ENCODE measurements at places on chromosomes 2 and 18. TPM values are rescaled to one million over a fixed set of nuclear protein-coding genes. Genes with fewer than 3 reads are reported as not detected.

C2orf76 gene
- total RNA-seq = 1.4 TPM

DNA sequence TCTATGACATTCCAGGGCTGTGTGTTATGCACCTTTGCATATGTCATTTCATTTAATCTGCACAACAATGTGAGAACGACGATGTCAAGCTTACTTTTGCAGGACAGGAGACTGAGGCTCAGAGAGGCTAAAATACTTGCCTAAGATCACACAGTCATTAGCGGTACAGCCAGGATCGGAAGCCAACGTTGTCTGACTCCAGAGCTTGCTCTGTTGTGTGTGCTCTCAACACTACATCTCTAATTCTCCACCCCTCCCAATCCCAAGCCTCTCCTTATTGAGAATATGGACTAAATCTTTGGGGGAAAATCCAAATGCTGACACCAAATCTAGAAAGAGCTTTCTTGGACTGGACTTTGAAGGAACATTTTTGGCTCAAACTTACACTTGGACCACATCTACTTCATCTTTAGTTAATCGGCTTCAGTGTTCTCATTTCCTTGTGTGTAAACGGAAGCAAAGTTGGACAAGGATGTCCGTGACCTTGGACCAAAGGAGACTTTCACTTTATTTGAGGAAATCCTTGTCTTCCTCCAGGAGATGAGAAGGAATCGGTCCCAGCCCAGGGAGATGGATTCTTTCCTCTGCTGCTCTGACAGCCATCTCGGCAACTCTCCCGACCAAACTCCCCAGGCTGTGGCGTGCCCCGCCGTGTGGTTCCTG, 242.4 kb downstream of the LPIN1 start:
- H3K36me3 ChIP-seq = no peaks in the 10 kb centered on the region
- no peak overlapping the region for H3K4me3 ChIP-seq
- H3K4me1 ChIP-seq = no peaks in the 10 kb centered on the region
- no peak overlapping the region for H3K27ac ChIP-seq

TRABD2A gene
- total RNA-seq = 6.3 TPM

- no peaks in the 10 kb centered on the region for H3K27me3 ChIP-seq
- no peak overlapping the region for H3K27ac ChIP-seq
- H3K36me3 ChIP-seq = no peaks in the 10 kb centered on the region
- H3K4me3 ChIP-seq = no peak overlapping the region
These were observed 1490.7 kb downstream of the SUCLG1 start for GRCh38 chr2:82968358-82968757.
